ENCODE measurements at places on chromosomes 16 and 17.

DNA sequence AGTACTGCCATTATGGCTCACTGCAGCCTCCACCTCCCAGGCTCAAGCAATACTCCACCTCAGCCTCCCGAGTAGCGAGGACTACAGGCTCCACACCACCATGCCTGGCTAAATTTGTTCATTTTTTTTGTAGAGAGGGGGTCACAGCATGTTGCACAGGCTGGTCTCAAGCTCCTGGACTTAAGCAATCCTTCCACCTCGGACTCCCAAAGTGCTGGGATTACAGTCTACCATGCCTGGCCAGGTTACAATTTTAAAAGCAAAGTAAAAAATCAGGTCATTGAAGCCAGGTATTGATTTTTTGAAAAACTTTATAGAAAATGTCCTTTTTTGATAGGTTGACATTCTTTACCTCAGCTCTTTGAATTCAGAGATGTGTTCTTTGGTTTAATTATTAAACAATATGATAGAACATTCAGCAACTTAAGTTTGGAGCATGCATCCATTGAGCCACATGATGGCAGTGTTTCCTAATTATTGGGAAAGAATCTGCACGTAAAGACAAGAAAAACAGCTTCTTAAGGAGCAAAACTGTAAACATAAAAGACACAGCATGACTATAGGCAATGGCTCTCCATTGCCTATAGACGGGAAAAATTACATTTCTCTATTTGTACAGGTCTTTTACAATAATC is 1.7 kb upstream of the SLC16A11 start:
- peak; percentile 62 for DNase-seq

DNA sequence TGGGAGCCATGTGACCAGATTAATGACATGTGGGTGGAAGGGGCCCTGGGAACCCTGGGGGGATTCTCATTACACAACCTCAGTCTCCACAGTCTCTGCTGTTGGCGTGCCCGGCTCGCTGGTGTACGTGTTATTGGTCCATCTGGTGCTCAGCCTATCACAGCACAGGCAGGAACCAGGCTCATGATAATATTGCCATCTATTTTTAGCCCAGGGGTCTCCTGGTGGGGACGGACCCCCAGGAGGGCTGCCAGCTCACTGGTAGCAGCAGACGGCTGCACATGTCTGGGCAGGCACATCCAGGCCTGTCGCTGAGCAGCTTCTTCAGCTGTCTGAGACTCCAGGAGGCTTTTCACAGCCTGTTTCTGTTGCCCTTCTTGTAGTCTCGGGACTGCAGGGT is 123.8 kb downstream of the RAB11FIP4 start:
- DNase-seq, result no peak

GRCh38 chr17:60439501-60439900 is 17.2 kb downstream of the CHCT1 start:
- DNase-seq, result peak; percentile 11

DNA sequence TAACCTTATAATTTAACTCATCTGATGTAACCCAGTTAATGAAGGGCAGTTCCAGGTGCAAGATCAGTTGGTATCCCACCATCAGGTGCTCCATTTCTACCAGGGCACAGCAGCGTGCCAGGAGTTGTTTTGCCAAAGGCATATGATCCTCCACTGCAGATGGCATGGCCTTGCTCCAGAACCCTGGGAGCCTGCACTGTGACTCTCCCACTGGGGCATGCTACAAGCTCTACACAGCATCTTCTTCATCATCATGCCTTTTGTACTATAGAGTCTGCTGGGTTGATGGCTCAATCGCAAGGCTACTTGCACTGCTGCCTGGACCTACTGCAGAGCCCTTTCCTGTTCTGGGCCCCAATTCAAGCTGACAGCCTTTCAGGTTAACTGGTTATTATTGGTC is 11.3 kb upstream of the MAPT start:
- no peak for DNase-seq

GRCh38 chr17:1920948-1921351 is 91.1 kb downstream of the RPA1 start:
- no peak for DNase-seq

DNA sequence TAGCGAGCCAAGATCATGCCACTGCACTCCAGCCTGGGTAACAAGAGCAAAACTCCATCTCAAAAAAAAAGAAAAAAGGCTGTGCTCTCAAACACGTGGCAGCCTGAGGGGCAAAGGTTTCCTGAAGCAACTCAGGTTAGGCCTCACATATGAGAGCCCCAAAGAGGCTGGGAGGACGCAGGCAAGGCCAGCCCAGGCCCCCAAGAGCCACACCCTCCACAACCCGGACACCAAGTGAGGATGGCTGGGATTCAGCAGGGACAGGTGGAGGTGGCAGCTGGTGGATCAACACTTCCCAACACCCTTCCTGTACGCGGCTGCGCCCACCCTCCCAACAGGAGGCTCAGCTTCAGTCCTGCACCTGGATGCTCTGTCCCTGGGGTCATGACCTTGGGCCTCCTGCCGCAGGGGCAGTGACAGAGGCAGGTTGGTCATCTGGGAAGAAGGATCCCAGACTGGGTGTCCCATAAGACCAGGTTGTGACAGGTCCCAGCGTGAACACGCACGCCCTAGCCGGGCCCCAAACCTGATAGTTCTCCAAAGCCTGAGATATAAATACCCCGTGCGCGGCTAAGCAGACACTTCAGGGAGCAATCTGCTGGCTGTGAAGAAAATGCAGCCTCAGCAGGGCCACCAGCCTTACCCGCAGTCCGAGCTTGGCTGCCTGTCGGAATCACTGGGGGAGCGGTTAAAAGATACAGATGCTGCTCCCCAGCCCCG is 78.1 kb downstream of the TIMM22 start:
- no peak for DNase-seq

DNA sequence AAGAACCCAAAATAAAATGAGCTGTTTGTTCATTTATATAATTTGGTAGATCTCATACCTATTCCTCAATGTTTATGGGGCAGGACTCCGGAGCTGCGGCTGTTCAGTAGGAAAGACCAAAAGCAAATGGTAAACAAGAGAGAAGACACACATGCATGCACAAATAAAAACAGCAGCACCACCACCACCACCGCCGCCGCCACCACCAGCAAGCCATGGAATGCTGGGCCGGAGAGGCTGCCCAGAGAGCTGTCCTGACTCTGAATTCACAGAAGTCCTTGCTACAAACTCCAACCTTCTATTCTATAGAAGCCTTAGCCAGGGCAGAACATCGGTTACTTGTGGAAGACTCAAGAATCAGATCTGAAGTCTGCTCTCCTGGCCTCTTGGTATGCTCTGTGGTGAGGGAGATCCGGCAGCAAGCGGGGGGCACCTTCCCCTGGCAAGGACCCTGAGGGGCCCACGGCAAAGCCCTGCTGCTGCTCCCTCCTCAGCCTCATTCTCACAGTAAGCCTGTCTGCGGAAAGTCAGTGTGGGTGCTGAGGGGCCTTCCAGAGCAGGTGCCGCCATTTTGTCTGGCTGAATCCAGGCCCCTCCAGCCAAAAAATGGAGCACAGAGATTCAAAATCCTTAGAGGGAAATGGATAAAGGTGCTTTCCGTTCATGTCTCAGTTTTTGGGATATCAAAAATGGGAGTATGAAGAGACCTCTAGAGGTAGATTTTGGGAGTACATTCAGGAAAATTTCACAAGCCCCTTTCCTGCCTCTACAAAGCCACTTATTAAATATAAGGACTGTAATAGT is 6.4 kb upstream of the FOXJ1 start:
- no peak for DNase-seq

- no peak for DNase-seq
Observed at GRCh38 chr17:31309556-31309955, 4.3 kb downstream of the EVI2B start.

GRCh38 chr16:65548470-65548869 is 426.6 kb upstream of the CDH11 start:
- no peak for DNase-seq

GRCh38 chr16:30658731-30659506 is 688 bp downstream of the FBRS start:
- peak; percentile 97 for DNase-seq

- no peak for DNase-seq
Observed at GRCh38 chr16:27737513-27737912, 187.6 kb downstream of the KATNIP start.

DNA sequence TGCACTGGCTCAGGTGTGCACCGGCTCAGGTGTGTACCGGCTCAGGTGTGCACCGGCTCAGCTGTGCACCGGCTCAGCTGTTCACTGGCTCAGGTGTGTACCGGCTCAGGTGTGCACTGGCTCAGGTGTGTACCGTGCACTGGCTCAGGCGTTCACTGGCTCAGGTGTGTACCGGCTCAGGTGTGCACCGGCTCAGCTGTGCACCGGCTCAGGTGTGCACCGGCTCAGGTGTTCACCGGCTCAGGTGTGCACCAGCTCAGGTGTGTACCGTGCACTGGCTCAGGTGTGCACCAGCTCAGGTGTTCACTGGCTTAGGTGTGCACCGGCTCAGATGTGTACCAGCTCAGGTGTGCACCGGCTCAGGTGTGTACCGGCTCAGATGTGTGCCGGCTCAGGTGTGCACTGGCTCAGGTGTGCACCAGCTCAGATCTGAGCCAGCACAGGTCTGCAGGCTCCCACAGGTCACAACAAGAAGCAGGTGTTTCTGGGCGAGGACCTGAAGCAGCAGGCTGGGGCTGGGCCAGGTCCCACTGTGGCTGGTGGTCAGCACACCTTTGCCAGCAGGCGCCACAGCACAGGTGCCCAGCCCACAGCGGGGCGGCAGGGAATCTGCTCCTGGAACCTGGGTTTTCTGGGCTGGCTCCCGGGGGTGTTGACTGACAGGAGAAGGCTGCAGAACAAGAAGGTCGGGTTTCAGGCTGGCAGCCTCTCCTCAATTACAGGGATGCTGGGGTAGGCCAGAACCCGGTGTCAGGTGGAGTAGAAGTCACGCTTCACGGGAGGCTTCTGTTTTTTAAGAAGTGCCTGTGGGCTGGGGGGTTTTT is 17.2 kb downstream of the METRNL start:
- no peak for DNase-seq

DNA sequence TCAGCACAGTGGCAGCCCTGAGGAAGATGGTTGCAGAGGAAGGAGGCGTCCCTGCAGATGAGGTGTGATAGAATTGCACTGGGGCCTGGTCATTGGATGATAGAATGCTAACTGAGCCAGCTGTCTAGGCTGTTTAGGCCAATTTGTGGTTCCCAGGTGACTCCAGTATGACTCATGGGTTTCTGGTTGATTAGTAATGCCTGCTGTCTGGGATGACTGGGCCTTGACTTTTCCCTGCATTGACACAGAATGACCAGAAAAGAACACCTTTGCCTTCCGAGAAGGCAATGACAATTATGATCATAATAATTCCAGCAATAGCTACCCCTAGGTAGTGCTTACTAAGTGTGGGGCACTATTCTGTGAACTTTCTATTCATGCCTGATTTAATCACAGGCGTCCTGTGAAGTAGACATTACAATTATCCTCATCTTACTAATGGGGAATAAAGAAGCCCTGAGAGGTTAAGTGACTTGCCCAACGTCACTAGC is 31.5 kb downstream of the USP43 start:
- no peak for DNase-seq
